ENCODE measurements at places on chromosomes 13 and 19. TPM values are rescaled to one million over a fixed set of nuclear protein-coding genes. Genes with fewer than 3 reads are reported as not detected.

- no peaks in the 10 kb centered on the region for H3K27me3 ChIP-seq
- no peak overlapping the region for H3K27ac ChIP-seq
- DNase-seq, result no peak
- no peak overlapping the region for H3K4me3 ChIP-seq
- H3K36me3 ChIP-seq, result no peaks in the 10 kb centered on the region
- H3K4me1 ChIP-seq, result no peaks in the 10 kb centered on the region
Measured at GRCh38 chr19:33413426-33413725, 39.9 kb downstream of the CEBPG start.

GRCh38 chr13:30119476-30119875, 187.9 kb downstream of the KATNAL1 start:
- no peaks in the 10 kb centered on the region for H3K27me3 ChIP-seq
- H3K4me3 ChIP-seq, result no peak overlapping the region
- no peaks in the 10 kb centered on the region for H3K4me1 ChIP-seq
- no peak overlapping the region for H3K27ac ChIP-seq

DNA sequence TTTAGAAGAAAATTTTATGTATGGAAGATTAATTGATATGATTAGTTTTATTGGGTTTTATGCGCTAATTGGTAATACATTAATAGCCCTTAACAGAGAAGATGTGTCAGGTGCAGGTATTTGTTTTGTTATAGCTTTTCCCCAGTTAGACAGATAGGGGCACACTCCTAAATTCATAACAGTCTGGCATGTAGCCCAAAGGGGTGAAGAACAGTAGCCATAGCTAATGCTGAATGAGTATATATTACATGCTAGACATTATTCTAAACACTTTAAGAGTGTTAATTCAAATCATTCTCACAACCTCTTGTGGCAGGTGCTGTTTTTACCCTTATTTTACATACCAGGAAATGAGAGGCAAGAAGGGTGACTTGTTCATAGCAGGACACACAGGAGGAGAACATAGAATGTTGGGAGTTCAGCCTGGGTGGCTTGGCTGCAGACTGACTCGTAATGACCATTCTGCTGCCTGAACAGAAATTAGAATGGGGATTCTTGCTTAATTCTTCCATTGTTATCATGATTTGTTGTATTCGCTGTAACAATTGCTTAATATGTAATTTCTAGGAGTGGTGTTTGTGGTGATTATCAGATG, 20.1 kb downstream of the PCCA start:
- no peak overlapping the region for H3K4me3 ChIP-seq
- DNase-seq, result no peak
- H3K36me3 ChIP-seq, result no peaks in the 10 kb centered on the region
- no peaks in the 10 kb centered on the region for H3K27me3 ChIP-seq
- no peak overlapping the region for H3K27ac ChIP-seq
- no peaks in the 10 kb centered on the region for H3K4me1 ChIP-seq

- H3K4me1 ChIP-seq, result no peaks in the 10 kb centered on the region
- no peaks in the 10 kb centered on the region for H3K27me3 ChIP-seq
- H3K27ac ChIP-seq, result no peak overlapping the region
- H3K36me3 ChIP-seq, result no peaks in the 10 kb centered on the region
- no peak for DNase-seq
Measured at GRCh38 chr13:69704311-69704710, 403.3 kb upstream of the ATXN8OS start.

- no peaks in the 10 kb centered on the region for H3K27me3 ChIP-seq
- no peak overlapping the region for H3K4me3 ChIP-seq
- no peaks in the 10 kb centered on the region for H3K4me1 ChIP-seq
- H3K36me3 ChIP-seq, result no peaks in the 10 kb centered on the region
Measured at GRCh38 chr19:35944556-35944955, 8.4 kb downstream of the LRFN3 start.

Gene THOP1
- 39.5 TPM for total RNA-seq

GRCh38 chr13:33262997-33263396, 22.6 kb downstream of the STARD13 start:
- H3K27ac ChIP-seq, result no peak overlapping the region
- DNase-seq, result no peak
- H3K27me3 ChIP-seq, result no peaks in the 10 kb centered on the region

Gene SH2D3A
- 1.6 TPM for total RNA-seq

Measured in ovary (tissue), 10 donors.